ENCODE measurements at places on chromosomes 1 and 21. TPM values are rescaled to one million over a fixed set of nuclear protein-coding genes. Genes with fewer than 3 reads are reported as not detected.

DNA sequence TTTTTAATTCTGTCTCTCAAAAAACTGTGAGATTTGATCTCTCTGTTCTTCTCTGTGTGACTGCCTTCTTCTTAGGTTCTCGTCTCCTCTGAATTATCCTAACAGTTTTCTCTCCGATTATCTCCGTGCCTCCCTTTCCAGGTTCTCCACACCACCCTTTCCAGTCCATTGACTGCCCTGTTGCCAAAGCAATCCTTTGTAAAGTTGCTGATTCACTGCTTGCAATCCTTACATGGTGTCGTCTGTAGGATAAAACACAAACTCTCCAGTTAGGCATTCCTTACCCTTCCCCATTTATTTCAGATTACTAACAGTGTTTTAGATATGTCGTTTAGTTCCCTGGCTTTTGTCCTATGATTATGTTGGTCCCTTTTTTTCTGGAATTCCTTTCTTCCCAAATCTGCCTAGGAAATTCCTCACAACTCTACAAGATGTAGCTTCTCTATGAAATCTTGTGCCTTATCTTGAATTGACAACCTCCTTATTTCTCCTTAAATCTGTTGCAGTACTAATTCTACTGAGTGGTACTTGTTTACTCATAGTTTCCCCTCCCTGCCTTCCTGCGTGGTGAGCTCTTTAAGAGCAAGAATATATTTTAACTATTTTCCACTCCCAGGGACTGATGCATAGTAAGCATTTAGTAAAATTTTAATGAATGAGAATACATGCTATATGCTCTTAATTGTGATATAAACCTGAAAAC, 22.3 kb downstream of the RCOR3 start:
- no peak overlapping the region for H3K27ac ChIP-seq
- no peaks in the 10 kb centered on the region for H3K27me3 ChIP-seq
- H3K4me1 ChIP-seq = no peaks in the 10 kb centered on the region
- no peak for DNase-seq

GRCh38 chr1:15775706-15776105, 17.1 kb downstream of the FBLIM1 start:
- H3K27me3 ChIP-seq = peaks cover 3% of the 10 kb centered on the region
- H3K4me1 ChIP-seq = no peaks in the 10 kb centered on the region
- H3K27ac ChIP-seq = no peak overlapping the region
- DNase-seq = no peak

- H3K27me3 ChIP-seq = no peaks in the 10 kb centered on the region
Observed at GRCh38 chr1:235516862-235517446, 12.7 kb upstream of the B3GALNT2 start.

DNA sequence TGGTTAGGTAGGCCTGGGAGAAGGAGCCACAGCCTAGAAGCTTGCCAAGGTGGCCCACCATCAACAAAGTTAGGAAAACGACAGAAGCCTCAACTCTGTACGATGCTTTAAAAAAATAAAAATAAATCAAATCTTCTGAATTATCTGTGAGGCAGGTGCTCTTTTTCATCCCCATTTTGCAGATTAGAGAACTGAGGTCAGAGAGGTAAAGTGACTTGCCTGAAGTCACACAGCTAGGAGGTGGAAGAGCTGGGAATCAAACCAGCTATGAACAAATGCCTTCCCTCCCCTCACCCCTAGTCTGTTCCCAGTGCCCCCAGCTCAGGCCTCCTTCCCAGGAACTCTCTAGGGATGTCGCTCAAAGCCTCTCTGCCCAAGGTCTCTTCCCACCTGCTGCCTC, 30.4 kb downstream of the EPHA2 start:
- H3K36me3 ChIP-seq = no peaks in the 10 kb centered on the region
- no peak overlapping the region for H3K4me3 ChIP-seq
- no peak for DNase-seq
- H3K4me1 ChIP-seq = peaks cover 16% of the 10 kb centered on the region

DNA sequence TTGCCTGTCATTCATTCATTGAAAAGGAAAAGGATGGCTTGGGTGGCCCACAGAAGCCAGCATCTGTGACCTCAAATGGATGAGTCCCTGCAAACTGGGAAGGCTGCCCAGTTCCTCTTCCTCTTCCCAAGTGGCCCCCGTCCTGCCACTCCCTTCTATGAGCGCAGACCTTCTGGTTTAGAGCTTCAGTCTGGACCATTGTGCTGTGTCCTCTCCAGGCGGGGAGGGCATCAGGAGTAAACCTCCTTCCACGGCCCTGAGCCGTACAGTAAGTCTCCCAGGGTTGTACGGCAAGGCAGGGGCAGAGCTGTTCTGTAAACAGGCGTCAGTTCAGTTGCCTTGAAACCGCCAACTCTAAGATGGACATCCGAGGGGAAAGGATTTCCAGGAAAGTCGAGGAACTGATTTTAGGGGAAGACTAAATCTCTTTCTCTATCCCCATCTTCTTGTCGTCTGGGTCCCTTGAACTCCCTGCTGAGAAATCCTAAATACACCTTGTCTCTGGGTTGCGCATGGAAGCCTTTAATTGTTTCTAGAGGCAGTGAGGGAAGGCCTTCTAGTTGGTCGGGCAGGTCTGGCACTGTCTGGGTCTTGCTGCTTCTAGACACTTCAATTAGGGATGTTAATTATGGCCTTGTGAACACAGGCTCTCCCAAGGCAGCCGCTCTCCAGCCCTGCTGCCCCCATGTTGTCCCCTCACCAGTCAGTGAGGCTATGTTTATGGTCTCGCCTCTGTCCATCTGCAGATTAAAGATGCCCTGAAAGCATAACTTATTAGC, 22.1 kb downstream of the SOX13 start:
- H3K4me3 ChIP-seq = no peak overlapping the region
- no peak overlapping the region for H3K27ac ChIP-seq
- H3K36me3 ChIP-seq = no peaks in the 10 kb centered on the region
- no peaks in the 10 kb centered on the region for H3K4me1 ChIP-seq
- DNase-seq = no peak

MIXL1 gene
- total RNA-seq = not detected

All from CD8-positive, alpha-beta memory T cell (primary cell).